ENCODE measurements at places on chromosomes 7 and 10.

DNA sequence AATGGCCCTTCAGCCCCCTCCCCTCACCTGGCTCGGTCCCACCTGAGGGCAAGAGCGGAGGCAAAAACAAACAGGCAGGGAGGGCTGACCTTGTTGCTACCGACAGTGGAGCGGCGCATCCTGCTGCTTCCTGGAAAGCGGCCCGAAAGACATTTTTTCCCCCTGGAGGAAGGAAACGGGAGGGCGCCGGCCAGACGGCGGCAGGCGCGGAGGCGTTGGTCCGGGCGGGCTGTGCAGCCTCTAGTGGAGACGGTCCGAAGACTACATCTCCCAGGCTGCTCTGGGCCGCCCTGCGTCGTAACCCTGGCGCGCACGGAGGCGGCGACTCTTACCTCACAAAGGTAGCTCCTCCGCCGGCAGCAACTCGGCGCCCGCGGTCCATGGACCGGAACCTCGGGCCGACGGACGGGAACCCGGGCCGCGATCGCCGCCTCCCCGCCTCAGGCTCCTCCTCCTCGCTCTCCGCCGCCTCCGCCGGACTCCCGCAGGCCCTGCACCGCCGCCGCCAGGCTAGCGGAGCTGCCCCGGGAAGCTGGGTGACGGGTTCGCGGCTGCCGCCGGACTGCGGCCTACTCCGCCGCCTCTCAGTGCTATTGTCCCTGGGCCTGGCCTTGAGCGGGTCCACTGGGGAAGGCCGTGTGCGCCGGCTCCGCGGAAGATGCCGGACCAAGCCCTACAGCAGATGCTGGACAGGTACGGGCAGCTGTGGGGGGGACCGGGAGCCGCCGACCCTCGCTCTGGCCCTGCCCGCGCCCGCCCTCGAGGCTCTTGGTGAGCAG lies at the start of the genes CPEB3 and MARCHF5:
Gene CPEB3, minus strand, starts transcription at position 242 of the 779 bp plus-strand sequence. CDS start 50,728 bp downstream, outside the sequence.
Gene MARCHF5, plus strand, starts transcription at position 331 of the 779 bp plus-strand sequence. Its CDS starts 328 bp downstream, at position 659.
- DNase-seq, result peak; percentile 69

DNA sequence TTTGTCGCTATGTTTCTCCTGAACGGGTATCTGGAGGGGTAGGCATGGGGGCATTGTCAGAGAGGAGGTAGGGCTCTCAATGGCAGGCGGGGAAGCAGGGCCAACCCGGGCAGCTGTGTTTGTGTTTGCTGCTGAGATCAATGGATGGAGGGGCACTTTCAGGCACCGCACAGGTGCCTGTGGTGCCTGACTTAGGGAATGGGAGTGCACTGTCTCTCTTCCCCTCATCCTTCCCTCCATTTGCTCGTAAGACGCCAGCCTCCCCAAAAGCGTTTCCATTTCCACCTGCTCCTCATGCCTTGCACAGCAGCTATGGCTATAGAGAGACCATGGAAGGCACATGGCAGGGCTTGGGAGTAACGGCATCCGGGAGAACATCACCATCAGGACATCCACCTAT lies 615.9 kb upstream of the FOXK1 start:
- DNase-seq, result no peak

- DNase-seq, result no peak
Observed at GRCh38 chr10:52212062-52212461, 102.0 kb upstream of the DKK1 start.

DNA sequence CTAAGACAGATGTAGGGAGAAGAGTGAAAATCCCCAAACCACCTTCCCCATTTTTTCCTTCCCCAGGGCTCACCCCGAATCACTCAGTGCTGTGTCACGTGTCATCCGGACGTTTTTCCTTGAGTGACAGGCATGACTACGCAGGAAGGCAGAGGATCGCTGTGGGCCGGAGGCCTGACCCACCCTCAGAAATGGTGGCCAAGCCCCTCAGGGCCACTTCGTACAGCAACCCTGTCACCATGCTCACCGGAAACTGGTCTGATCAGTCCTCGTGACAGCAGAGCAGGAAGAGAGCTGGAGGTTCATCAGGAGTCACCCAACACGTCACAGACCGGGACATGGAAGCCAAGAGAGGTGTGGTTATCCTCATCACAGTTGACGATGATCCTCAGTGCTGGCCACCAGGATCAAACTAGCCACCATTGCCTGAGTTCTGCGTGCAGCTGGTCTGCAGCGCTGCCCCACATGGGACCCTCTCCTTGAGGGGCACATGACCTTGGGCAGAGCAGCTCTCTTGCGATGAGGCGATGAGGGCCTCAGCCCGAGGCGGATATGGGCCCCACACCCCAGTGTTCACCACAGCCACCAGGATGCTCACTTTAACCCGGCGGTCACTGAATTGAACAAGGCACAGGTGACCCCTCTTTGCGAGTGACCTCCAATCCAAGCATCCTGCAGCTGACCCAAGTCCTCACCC lies 99.3 kb upstream of the INSIG1 start:
- DNase-seq, result no peak

- no peak for DNase-seq
Observed at GRCh38 chr10:3067118-3067858, at the start of gene PFKP. Gene PFKP (plus strand): TSS chr10:3067548. CDS start chr10:3067596, 48 bp downstream.

- DNase-seq, result no peak
Observed at GRCh38 chr7:47307311-47307710, 274.6 kb downstream of the TNS3 start.

DNA sequence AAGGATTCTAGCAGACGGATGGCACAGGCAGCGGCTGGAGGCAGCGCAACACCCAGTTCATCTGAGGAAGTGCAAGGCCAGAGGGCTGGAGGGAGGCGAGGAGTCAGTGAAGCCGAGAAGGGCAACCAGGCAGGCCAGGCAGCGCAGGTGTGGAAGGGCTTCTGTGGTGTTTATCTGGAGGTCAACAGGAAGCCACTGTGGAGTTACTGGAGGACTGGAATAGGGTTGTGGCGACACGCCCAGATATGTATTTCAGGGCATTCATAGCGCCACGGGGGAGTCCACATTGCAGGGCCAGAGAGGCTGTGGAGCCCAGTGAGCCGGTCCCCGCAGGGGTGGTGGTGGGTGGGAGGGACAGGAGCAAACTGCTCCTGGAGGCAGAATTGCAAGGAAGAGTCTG lies 150.6 kb downstream of the CDH23 start:
- DNase-seq, result no peak

GRCh38 chr10:81838950-81839349 lies 36.0 kb upstream of the NRG3 start:
- DNase-seq, result no peak

DNA sequence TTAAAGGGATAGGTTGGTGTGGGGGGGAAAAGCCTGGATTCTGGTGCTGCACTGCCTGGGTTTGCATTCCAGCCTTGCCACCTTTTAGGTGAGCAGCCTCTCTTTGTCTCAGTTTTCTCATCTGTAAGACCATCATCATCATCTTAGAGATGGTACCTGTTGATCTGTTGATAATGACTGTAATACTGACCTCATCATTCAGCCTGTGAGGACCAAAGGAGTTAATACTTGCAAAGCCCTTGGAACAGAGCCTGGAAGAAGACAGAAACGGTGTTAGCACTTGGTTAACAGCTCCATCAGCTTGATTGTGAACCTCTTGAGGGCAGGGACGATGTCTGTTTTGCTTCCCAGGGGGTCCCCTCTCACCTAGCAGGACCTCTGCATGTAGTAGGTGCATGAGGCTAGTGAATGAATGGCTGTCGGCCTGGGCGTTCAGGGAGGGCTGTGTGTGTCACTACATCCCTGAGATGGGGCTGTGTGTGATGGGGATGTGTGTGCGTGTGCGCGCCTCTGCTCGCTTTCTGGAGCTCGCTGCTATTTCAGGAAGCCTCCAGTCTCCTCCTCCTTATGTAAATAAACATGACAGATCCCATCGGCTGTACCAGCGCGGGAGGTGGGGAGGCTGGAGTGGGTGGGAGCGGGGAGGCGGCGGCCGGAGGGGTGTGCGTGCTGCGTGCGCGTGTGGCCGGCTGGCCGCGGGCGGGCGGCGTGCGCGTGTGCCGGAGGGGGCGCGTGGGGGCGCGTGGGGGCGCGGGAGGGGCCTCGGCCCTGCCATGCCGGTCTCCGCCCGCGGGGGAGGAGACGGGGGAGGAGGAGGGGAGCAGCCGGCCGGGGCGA lies 61.2 kb downstream of the NEURL1 start:
- no peak for DNase-seq

GRCh38 chr10:44682507-44682906 lies 228.6 kb upstream of the TMEM72 start:
- no peak for DNase-seq

DNA sequence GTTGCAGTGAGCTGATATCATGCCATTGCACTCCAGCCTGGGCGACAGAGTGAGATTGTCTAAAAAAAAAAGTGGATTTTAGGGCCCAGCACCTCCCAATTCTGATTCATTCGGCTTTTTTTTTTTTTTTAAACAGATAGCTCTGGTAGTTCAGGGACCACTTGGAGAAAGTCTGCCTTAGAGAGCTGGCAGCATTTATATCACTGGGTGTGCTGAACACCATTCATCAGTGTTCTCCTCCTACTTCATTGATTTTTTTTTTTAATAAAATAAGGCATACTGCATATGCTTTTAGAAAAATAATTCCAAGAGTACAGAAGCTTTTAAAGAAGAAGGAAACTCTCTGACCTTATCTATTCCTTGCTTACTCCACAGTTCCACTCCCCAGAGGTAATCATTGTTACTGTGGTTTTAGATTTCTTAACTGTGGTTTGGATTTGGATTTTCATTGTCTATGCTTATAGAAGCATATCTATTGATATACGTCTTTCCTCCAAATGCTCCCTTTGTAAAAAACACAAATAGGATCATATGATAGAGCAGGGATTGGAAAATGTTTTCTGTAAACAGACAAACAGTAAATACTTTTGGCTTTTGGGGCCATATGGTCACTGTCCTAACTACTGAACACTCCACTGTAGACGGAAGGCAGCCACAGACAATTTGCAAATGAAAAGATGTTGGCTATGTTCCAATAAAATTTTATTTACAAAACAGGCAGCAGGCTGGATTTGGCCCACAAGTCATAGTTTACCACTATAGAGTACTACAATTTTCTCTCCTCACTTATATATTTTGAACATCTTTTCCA lies 21.1 kb upstream of the SAR1A start:
- DNase-seq, result no peak

DNA sequence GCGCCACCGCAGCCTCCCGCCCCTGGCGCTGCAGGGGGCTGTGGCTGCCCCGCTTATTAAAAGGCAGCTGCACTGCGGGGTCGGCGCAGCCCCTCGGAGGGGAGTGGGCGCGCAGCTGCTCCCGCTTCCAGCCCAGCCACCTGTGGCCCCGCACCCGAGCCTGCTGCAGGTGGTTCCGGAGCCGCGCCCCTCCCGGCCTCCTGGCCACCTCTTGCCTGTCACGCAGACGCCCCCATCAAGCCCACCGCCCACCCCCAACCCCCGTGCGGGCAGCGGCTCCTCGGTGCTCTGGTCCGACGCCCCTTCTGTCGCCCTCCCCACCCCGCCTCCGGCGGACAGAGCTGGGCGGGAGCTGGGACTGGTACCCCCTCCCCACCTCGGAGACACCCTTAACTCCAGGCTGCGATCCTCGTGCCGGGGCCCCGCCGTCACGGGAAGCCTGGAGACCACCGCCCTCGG lies 549 bp downstream of the CALY start:
- no peak for DNase-seq

GRCh38 chr10:20858292-20859124 lies 38.6 kb downstream of the NEBL start:
- no peak for DNase-seq

DNA sequence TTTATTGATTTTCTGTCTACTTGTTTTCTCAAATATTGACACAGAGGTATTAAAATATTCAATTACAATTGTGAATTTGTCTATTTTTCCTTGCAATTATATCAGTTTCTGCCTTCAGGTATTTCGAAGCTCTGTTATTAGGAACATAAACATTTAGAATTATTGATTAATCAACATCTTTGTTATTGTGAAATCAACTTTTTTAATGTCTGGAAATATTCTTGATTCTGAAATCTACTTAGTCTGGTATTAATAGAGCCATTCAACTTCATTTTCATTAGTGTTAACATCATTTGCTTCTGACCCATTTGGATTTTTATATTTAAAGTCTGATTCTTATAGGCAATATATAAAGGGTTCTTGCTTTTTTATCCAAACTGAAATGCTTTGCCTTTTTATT lies 69.8 kb upstream of the CALN1 start:
- DNase-seq, result no peak

DNA sequence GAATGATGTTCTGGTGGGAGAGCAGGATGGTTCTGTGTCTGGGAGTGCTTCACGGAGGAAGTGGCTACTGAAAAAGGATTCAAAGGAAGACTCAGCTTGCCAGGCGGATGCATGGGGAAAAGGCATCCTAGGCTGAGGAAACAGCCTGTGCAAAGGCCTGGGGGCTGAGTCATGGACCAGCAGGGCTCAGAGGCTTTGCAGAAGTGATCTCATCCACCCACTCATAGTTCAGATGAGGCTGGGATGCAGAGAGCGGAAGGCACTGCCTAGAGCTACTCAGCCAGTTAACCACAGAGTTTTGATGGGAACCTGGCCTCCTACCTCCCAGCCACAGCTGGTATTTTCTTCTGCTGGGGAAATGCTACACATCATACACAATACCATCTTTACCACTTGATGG lies 15.8 kb upstream of the ADAMTS14 start:
- DNase-seq, result no peak

- no peak for DNase-seq
Observed at GRCh38 chr7:28823582-28823981, 134.5 kb downstream of the TRIL start.

GRCh38 chr10:1488970-1489548 lies 248.3 kb downstream of the ADARB2 start:
- DNase-seq, result no peak

GRCh38 chr10:32887481-32887880 lies 70.5 kb downstream of the ITGB1 start:
- DNase-seq, result no peak

GRCh38 chr10:110455446-110455845 lies 42.3 kb upstream of the DUSP5 start:
- DNase-seq, result no peak

DNA sequence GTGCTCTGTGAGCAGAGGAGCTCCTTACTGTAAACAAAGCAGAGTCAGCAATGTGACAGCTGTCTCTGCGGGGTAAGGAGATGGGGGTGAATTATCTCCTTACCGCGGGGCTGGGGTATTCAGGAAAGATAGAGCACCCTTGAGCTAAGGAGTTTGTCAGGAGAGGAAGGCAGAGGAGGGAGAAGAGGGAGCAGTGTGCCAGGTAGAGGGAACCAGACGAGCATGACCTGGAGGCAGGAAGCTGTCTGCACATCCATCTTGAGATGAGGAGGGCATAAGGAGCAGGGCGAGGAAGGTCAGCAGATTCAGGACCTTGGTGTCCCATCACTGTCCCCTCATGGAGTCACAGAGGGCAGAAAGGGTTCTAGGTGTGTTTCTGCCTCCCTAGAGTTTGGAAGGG lies 32.5 kb upstream of the GPR26 start:
- DNase-seq, result no peak

GRCh38 chr10:49114718-49115014 lies 656 bp downstream of the VSTM4 start:
- no peak for DNase-seq

- no peak for DNase-seq
Observed at GRCh38 chr10:32234471-32234870, 112.5 kb downstream of the EPC1 start.

- DNase-seq, result no peak
Observed at GRCh38 chr10:70190581-70190980, 20.3 kb upstream of the SAR1A start.

GRCh38 chr10:117568334-117568733 lies 25.8 kb downstream of the EMX2 start:
- no peak for DNase-seq

All from NCI-H2081 treated with DMSO at 0.1 percent for 48 hours (cell line).